Stimulated activated naive CD8-positive, alpha-beta T cell treated with anti-CD3 and anti-CD28 coated beads, Interleukin-15, Interleukin-2, amounts not matched to agents 100 U/mL and 50 U/mL, for 24 hours (primary cell): ENCODE measurements at places on chromosomes 6 and 20.

GRCh38 chr6:11388983-11389944, 148.3 kb upstream of the TMEM170B start:
- no peak for DNase-seq

GRCh38 chr20:22464312-22465003, 119.9 kb downstream of the FOXA2 start:
- no peak for DNase-seq

- DNase-seq: no peak
Observed at GRCh38 chr6:162829013-162829742, 101.4 kb downstream of the PACRG start.

- DNase-seq: no peak
Observed at GRCh38 chr6:3770023-3770720, 18.7 kb upstream of the PXDC1 start.

DNA sequence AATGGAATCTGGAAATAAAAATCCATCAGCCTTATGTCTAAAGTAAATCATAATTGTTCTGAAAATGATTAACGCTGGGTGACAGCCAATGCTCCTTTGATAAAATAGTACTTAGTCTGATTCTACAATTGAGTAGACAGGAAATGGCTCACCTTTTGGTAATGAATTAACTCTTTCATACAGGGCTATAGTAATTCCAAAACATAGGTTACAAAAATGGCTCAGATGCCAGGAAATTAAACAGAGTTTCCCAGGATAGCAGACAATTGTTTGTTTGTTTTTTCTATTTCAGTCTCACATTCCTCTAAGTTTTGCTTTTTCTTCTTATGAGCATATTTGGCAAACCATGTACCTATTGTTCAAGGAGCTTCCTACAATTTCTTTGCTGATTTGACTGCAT, 257.2 kb upstream of the EPHA7 start:
- no peak for DNase-seq

DNA sequence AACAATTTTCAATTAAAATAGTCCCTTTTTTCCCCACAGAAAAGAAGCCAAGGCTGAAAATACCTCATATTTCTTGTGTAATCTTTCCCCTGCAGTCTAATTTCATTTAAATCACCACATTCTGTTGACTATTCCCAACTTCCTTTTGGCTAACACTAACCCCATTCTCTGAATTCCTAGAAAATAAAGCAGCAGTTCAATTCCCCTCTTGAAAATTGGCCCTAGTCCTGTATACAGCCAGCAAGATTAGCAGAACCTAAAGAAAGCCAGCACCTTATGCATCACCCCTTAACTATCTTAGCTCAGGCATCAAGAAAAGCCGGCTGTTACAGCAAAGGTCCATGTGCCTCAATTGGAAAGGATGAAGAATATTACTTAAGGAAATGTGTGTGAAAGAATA, 69.7 kb downstream of the MDN1 start:
- DNase-seq: no peak

- no peak for DNase-seq
Observed at GRCh38 chr6:45552536-45552935, 174.8 kb upstream of the SUPT3H start.

- DNase-seq: no peak
Observed at GRCh38 chr6:136067731-136068341, 182.3 kb downstream of the MTFR2 start.

- peak; percentile 35 for DNase-seq
Observed at GRCh38 chr6:154301839-154302752, 54.5 kb downstream of the IPCEF1 start.

- no peak for DNase-seq
Observed at GRCh38 chr6:53216301-53216700, 67.7 kb upstream of the GCM1 start.

- DNase-seq: peak; percentile 14
Observed at GRCh38 chr20:10536531-10536930, 101.4 kb downstream of the SLX4IP start.

DNA sequence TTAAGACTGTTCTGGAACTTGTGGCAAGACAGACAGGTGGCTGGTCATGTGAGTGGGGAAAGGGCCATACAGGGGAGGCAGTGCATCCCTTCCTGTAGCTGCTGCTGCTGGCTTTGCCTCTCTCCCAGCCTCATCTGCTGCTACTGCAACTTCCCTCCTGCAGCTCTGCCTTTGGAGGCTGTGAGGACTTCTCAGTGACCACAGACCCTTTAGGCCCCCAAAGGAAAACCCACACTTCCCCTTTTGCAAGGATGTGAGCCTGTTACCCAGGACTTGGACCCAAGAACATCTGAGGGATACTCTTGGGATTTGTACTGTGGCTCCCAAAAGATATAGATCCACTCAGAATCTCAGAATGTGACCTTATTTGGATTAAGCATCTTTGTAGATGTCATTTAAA, 91.0 kb downstream of the TMEM170B start:
- DNase-seq: no peak

DNA sequence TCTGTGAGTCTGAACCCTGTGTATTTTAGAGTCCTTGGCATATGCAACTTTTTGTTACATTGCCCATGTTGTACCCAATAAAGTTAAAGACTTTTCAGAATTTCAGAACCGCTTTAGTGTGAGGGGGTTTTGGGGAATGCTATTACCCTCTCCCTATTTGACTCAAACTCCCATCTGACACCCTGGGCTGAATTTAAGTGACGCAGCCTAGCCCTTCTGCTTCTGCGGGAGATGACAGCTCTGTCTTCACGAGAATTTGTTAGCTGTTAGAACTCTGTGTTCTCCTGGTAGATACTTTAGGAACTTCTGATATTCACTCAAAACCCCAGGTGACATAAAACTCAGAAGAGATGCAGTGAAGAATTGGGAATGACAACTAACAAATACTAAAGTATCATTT, 500.6 kb upstream of the ID4 start:
- no peak for DNase-seq

DNA sequence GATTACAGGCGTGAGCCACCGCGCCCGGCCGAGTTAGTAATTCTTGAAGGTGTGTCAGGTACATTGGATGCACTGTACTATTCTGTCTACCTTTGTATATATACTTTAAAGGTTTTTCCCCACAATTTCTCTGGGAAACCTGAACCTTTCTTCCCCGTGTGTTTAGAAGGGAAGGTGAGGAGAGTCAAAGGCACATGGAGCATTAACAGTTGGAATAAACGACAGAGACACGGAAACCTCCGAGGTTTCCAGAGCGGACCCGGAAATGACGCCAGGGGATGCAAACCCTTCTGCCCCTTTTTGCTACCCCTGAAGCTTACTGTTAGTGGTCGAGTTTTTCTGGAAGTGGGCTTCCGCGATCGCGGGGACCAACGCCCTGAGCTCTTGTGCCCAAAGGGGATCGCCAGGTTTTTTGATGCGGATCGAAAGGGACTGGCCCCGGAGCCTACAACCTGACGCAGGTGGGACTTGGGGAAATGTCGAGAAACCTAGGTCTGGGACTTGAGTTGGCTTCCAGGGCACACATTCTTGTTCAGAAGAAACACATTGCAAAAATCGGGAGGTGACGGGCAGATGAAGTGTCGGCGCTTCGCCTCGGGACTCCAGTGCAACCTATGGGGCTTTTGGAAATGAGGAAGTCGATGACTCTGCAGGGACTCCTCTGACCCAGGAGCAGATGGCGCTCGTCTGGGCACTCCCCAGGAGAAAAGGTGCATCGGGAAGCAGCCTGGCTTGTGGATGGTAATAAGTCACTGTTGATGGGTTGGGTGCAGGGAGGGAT, 218.2 kb downstream of the OR2B2 start:
- peak; percentile 59 for DNase-seq

GRCh38 chr6:626236-626635, 30.7 kb downstream of the HUS1B start:
- no peak for DNase-seq

GRCh38 chr6:41373919-41374617, 38.7 kb downstream of the NCR2 start:
- no peak for DNase-seq

DNA sequence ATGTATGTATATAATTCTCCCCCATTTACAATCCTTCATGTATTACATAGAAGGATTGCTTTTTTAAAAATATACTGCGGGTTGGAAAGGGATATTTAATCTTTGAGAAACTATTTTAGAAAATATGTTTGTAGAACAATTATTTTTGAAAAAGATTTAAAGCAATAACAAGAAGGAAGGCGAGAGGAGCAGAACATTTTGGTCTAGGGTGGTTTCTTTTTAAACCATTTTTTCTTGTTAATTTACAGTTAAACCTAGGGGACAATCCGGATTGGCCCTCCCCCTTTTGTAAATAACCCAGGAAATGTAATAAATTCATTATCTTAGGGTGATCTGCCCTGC, 3.6 kb downstream of the FOXC1 start:
- no peak for DNase-seq

GRCh38 chr6:35327349-35328027, 14.9 kb upstream of the PPARD start:
- peak; percentile 75 for DNase-seq

GRCh38 chr20:45288376-45288775, 18.3 kb upstream of the RBPJL start:
- DNase-seq: no peak

DNA sequence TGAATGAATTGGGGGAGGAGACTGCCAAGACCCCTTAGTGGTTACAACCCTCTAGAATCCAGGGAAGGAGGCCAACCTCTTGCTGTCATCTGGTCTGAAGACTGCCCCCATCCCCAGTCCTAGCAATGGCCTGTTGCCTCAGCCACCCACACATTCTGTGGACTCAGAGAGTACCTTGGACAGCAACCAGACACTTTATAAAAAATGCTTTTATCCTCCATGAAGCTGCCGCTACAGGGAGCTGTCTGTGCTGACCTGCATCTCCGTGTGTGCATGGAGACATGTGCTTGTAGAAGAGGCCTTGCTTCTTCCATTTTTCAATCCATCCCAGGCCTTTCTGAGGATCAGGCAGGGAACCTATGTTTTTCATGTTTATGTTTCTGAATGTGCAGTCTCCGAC, 15.2 kb downstream of the CDH22 start:
- DNase-seq: no peak

GRCh38 chr6:100163035-100163434, 169.0 kb upstream of the MCHR2 start:
- DNase-seq: no peak

- DNase-seq: no peak
Observed at GRCh38 chr6:155213611-155214372, 50.0 kb upstream of the CLDN20 start.

DNA sequence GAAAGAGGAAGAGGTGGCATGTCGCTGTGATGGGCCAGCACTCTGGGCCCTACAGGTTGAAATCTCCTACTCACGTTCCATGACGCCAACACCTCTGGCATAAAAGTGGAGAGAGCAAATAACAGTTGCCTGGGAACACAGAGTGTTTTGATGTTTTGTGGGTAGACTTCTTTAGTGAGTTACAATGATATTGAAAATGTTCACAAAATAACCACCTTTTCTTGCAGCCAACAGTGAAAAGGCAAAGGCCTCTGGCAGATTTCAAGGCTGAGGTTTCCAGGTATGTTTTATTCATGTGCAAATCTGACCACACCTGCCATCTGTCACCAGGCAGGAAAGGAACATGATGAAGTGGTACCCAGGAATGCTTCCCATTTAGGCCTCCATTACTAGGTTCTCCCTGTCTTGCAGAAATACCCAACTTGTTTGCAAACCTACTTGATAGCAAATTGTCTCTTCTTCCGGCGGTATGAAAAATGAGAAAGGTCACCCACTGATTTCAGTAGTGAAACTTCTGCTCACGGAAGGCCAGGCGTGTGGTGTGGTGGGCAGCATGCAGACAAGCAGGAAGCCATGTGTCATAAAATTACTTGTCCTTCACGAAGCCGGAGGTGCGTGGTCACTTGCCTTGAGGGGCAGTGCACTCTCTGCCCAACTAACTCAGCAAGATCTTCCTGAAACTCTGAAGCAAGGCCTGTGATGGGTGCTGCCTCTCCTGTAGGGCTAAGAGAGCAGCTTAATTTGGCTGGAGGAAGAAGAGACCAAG, 299.1 kb upstream of the PRDM1 start:
- peak; percentile 19 for DNase-seq

DNA sequence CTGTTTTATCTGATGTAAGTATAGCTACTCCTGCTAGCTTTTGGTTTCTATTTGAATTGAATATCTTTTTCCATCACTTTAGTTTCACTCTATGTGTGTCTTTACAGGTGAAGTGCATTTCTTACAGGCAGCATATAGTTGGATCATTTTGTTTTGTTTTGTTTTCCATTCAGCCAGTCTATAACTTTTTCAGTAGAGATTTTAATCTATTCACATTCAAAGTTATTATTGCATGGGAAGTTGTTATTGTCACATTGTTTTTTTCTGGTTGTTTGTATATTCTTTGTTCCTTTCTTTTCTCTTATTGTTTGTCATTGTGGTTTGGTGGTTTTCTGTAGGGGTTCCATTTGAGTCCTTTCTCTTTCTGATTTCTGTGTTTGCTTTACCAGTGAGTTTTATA, 151.2 kb downstream of the PDE10A start:
- DNase-seq: no peak

DNA sequence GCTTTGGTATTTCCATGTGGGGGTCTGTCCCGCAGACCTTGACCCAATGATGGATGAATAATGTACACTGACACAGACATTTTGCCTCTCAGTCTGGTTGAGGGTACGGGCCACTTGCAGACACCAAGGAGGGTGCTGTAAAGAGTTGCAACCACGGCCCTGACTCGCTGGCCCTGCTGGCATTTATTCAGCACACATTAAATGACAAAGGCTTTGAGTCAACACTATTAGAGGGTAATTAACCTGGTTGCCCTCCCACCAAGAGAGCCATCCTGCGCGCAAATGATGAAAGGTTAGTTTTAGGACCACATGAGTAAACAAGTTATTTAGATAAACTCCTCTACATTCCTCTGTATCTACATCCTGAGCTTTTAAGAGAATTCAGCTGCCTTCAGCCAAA, 308.9 kb upstream of the MMS22L start:
- no peak for DNase-seq

- no peak for DNase-seq
Observed at GRCh38 chr20:18011482-18011881, 42.7 kb downstream of the MGME1 start.

GRCh38 chr6:142481466-142481865, 179.7 kb downstream of the ADGRG6 start:
- no peak for DNase-seq

GRCh38 chr20:17227219-17227575, 357 bp downstream of the PCSK2 start:
- no peak for DNase-seq

- no peak for DNase-seq
Observed at GRCh38 chr6:83578057-83578456, 65.7 kb downstream of the PRSS35 start.

DNA sequence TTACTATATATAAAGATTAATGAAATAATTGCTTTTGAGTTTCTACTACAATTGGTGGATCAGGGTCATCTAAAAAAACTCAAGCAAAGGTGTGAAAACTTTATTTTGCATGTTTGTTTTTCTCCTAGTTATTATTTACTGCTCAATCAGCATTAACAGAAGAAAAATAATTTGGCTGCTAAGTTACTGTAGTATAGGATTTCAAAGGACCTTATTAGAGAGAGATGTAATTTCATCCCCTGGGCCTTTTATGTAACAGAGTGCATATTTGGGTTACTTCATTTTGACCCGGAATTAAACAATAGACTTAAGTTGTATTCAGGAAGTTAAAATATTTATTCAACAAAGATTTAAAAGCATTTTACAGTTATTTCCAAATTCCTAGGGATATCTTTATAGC, 49.8 kb downstream of the EYA4 start:
- no peak for DNase-seq
